ENCODE measurements at places on chromosomes 4 and X. TPM values are rescaled to one million over a fixed set of nuclear protein-coding genes. Genes with fewer than 3 reads are reported as not detected.

The ZDHHC15 gene
- 0.05 TPM for total RNA-seq

The GAGE1 gene
- 37.1 TPM for total RNA-seq

The AKAP14 gene
- total RNA-seq, result not detected

The GUCY1B1 gene
- not detected for total RNA-seq

The XK gene
- total RNA-seq, result 0.08 TPM
